CD4-positive, alpha-beta memory T cell (primary cell): ENCODE measurements at places on chromosomes 3 and 15.

- DNase-seq, result no peak
Observed at GRCh38 chr3:22101811-22102210, 350.8 kb upstream of the ZNF385D start.

- DNase-seq, result no peak
Observed at GRCh38 chr3:71708476-71709105, 16.6 kb downstream of the EIF4E3 start.

GRCh38 chr15:43550527-43551363 lies 33.3 kb downstream of the MAP1A start:
- DNase-seq, result no peak

GRCh38 chr3:53817211-53817610 lies 29.0 kb downstream of the CHDH start:
- DNase-seq, result no peak

GRCh38 chr15:89778861-89779260 lies 2.7 kb downstream of the MESP2 start:
- no peak for DNase-seq

GRCh38 chr3:194756460-194756779 lies 70.7 kb downstream of the FAM43A start:
- no peak for DNase-seq

- no peak for DNase-seq
Observed at GRCh38 chr3:52688266-52688665, 2.4 kb downstream of the GNL3 start.

GRCh38 chr3:193693774-193694173 lies 100.8 kb downstream of the OPA1 start:
- DNase-seq, result no peak
